Endothelial cell of umbilical vein (primary cell): ENCODE measurements at places on chromosomes 3 and 15.

GRCh38 chr3:194134757-194135515 is 1.0 kb upstream of the HES1 start:
- peak; percentile 99 for DNase-seq

DNA sequence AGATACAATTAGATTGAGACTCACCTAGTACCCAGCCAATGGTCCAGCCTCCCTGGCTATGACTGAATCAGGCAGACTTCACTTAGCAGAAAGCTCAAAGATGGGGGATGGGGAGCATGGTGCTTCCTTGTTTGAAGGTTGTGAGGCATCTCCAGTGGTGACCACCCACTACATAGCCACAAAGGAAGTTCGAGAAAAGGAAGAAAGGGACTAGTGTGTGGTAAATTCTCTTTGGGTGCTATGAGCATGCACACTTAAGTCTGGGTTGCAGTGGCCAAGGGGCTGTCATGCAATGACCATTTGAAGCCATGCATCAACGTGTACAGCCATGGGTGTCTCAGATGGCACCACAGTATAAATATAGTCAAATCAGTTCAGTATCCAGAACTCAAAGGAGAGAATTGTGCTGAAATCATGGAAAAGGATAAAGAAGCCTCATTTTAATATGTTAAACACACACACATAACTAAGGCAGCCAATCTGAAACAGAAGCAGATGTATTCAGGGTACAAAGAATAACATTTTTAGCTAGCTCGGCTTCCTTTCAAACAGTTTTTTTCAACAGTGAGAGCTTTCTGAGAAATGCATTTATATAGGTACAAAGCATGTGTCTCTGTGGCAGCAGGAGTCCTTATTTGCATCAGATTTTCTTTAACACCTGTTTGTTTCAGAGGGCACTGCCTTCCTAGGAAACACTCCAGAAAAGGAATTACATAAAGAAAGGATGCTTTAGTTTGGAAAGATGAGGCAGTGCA is 275.5 kb downstream of the GAP43 start:
- DNase-seq: no peak

- no peak for DNase-seq
Observed at GRCh38 chr3:14606669-14607339, 44.8 kb upstream of the CCDC174 start.

DNA sequence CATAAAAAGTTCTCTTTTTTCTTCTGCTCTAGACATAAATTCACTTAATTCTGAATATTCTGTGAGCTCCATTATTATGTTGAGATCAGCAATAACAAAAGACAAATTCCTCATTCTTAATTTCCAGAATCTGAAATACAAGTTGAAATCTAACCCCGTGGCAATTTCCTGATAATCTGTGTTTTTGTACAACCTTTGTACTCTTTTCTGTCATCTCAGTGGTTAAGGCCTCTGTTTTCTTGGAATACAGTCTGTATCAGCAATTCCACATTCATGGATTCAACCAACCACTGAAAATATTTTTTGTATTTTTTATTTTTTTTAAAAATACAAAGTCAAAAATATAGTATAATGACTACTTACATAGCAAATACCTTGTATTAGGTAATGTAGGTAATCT is 8.7 kb downstream of the CCR8 start:
- no peak for DNase-seq

DNA sequence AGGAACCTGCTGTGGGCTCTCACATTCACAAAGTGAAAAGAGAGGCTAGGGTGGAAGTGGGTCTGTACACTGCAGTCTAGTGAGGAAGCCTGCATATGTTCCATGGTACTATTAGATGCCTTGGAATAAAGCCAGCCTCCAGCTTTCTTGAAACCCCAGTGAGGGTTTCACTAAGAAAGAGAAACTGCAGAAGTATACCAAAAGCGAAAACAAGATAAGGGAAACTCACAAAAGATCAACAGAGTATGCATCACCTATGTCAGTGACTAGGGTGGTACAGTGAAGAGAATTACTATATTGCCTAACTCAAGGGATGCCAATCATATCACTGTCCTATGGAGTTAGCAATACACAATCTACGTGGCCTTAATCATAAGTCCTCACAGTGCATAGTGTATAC is 212.5 kb upstream of the GADL1 start:
- no peak for DNase-seq

GRCh38 chr3:25633919-25634318 is 30.8 kb downstream of the TOP2B start:
- DNase-seq: no peak

DNA sequence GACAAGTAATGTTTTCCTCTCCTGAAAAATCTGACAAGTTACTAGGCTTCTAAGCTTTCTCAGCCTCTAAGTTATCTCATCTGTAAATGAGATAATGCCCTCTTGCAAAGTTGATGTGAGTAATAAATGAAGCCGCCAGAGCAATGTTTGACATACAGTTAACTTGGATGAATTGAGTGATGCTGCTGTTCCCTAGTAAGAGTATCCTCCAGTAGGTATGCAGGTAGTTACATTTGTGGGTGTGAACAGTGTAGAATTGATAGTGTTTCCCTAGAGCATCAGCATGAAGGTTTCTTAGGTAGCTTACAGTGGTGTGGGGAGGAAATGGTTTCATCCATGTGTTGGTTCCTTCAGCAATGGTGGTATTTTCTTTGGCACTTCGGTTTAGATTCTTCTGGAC is 3.4 kb downstream of the ATP2C1 start:
- DNase-seq: no peak

- DNase-seq: no peak
Observed at GRCh38 chr3:74263031-74263430, 351.4 kb downstream of the CNTN3 start.

DNA sequence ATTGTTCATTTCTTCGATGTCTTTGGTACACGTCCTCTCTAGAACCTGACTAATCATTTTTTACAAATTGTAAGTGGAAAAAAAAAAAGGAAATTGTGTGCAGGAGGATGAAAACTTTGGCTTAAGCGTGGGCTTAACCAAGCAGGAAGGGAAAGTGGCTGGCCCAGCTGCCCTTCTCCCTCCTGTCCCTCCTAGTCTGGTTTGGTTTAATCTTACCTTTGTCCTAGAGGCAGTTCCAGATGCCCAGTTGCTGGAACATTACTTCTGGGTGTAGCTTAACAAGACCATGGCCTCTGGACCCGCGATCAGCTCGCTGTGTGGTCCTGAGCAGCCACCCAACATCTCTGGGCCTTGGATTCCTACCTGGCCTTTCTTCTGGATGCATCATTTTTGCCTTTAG is 15.4 kb downstream of the PAQR5 start:
- no peak for DNase-seq

GRCh38 chr3:115792206-115792955 is 169.1 kb downstream of the GAP43 start:
- no peak for DNase-seq

DNA sequence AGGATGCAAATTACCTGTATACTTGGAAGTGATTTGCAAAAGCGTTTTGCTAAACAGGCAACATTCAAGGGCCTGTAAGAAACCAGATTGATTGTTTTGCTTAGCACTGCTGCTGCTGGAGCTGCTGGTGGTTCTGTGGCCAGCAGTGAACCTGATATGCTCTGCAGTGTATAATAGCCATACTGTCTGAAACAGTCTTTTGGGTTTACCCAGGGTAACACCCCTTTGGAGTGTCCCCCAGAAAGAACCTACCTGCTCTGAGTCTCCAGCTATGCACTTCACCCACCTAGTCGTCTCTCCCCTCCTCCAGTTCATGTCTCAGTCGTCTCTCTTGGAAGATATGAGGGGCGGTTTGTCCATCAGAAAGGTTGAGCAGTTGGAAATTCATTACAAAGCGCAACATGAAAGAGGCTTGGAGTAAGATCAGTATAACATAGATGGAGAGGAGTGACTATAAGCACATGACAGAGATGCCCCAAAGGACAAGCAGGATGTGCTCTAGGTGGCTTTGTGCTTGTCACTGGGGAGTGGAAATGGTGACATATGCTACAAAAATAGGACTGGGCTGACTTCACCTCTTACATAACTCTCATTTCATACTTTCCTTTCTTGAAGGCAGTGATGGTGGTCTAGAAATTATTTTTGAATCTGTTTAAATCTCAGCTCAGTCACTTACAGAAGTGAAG is 3.8 kb downstream of the MKRN2 start:
- no peak for DNase-seq

DNA sequence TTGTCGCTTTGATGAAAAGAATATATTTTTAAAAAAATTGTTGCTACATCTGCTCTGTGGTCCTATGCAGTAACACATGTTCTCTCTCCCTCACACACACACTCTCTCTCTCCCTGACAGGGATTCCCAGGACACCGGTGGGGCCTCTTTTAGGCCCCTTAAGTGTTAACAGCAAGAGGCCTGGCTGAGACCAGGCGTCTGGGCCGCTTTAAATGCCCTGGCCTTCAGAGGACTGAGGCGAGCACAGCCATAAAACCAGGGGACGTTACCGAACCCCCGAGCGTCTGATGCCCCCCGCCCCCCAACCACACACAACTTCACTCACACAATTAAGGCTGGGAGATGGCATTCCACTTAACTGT is 1.7 kb downstream of the BNC1 start:
- peak; percentile 42 for DNase-seq

GRCh38 chr3:196186651-196187573 is 24.3 kb downstream of the ZDHHC19 start:
- no peak for DNase-seq

- peak; percentile 44 for DNase-seq
Observed at GRCh38 chr3:115347737-115348136, 200.6 kb upstream of the ZBTB20 start.

DNA sequence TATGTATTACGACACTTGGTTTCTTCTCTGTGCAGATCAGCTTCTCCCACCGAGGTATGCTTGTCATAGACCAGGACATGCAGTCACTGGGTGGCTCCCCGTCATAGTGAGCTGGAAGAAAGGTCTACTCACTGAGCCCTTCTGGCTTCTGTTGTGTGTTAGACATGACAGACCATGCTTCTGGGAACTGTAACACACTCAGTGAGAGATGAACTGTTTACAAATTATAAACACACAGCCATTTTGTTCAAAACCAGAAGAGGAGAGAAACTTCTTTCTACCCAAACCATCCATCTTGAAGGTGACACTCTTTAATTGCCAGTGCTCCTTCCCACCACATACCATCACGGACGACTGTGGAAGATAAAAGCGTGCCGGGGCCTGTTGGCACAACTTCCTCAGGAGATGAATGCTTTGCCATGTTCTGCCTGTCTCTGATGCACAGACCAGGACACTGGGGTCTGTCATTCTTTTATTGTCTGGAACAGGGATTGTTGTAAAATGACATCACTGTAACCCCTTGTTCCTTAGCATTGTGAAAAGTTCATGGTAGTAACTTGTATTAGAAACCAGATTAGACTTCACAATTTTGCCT is 214.3 kb downstream of the MCTP2 start:
- no peak for DNase-seq

- DNase-seq: no peak
Observed at GRCh38 chr15:50702762-50703334, 16.3 kb upstream of the TRPM7 start.

- no peak for DNase-seq
Observed at GRCh38 chr15:28101983-28102441, 2.9 kb upstream of the OCA2 start.

- DNase-seq: no peak
Observed at GRCh38 chr3:126845920-126846715, 136.8 kb upstream of the PLXNA1 start.

DNA sequence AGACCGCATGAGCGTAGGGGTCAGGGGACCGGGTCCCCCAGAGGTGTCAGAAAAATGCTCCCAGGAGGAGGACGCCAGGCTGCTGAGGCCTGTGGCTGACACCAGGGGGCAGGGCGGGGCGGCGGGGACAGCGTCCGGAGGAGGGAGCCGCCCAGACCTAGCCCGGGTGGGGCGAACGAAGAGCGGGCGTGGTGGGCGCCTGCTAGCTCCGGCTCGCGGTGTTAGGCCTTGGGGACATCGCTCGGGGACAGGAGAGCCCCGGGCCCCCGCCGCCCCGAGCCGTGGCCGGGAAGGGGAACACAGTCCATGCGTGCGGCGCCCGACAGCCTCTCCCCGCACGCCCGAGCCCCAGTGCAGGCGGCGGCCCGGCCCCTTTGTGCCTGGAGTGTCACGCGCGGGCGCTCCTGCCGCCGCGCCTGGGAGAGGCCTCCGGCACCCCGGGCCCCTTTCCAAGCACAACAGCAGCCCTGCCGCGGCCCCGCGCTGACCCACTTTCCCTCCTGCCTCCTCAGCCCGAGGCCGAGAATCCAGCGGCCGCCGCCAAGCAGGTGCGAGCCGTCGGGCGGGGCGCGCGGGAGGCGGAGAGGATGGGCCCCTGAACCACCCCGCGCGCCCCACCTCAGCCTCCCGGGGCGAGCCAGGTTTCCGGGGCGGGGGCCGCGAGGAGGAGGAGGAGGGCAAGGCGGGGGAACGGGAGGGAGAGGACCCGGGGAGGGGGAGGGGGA is 111.0 kb upstream of the KLF13 start:
- peak; percentile 34 for DNase-seq

- DNase-seq: no peak
Observed at GRCh38 chr3:193978486-193978885, 157.5 kb upstream of the HES1 start.

GRCh38 chr3:25125201-25125600 is 302.9 kb upstream of the RARB start:
- no peak for DNase-seq

GRCh38 chr15:89814112-89814742 is 425 bp downstream of the ANPEP start:
- DNase-seq: no peak

DNA sequence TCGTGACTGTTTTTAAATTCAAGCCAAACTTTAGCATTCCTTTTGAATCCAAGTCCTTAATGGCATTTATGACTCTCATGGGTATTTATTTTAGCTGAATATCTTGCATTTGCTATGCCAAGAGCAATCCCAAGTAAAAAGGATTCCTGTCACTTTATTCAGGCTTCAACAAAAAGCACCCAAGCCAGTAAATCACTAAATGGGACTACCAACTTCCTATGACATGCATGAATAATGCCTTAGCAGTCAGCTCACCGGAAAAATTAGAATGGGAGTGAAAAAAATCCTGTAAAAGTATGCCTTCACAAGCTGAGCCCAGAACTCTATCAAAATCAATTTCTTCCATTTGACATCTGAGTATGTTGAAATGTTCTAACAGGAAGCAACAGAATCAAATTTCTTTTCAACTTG is 1297.9 kb downstream of the ROBO2 start:
- no peak for DNase-seq

DNA sequence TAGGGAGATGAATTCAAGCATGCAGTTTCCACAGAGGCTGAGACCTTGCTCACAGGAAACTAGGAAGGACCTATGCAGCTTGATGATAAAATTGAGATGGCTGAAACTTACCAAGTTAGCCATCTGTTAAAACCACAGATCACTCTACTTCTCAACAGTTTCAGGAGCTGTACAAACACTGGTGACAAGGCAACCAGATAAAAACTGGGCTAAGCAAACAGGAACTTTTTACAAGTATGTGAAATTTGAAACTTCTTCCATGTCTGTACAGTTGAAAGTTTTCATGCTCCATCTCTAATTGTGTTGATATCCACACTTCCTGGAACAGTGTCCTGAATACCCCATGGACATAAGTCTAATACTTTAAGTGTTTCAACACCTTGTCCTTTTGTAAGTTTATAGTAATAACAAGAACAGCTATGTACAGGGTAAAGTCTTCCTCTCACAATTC is 78.2 kb downstream of the FAIM start:
- DNase-seq: peak; percentile 47
